ENCODE measurements at places on chromosomes 4 and X.

DNA sequence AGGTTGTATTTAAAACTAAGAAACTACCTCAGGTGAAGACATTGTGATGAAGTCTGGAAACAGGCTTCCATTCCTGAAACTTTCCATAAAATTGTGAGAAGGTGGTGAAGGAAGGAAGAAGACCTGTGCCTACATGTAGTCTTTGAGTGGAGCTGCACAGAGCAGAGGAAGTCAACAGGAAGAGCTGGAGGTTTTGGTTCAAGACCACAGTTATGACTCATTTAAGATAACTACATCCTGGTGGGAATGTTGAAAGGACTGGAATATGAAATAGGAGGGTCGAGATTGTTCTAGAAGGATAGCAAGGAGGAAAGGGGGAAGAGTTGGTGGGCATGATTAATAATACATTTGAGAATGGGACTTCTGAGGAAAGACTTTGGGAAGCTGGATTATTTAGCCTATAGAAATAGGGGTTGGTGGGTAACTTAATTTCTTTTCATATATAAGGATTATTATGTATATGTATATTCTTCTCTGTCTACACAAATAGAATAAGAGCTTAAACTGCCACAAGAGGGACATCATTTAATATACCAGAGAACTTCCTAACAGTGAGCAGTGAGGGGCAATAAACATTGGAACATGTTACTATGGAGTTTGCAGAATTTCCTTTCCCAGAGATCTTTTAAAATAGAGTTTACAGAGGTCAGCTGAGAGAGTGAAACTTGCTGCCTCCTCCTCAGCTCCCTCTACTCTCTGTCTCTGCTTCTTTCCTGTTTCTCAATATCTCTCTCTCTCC, 23.5 kb downstream of the AWAT2 start:
- DNase-seq = no peak

- no peak for DNase-seq
Measured at GRCh38 chrX:330726-331150, 12.1 kb upstream of the GTPBP6 start.

- DNase-seq = no peak
Measured at GRCh38 chr4:185020293-185020808, 2.1 kb downstream of the HELT start.

GRCh38 chr4:183299464-183299863, 20.6 kb downstream of the CLDN22 start:
- no peak for DNase-seq

DNA sequence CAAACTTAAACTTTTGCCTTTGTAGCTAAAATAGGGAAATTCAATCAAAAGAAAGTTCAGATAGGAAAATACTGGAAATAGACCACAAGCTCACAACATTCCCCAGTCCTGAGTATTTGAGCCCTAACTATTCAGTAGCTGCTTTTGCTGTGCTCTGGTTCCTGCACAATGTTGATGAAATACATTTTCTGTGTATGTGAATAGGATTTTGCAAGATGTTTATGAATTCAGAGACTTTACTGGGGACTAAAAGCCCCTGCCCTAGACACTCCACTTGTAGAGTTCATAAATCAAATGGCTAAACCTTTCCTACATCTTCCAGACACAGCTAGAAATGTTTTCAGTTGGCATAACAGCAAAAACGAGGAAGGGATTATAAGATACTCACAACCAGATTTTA, 105.9 kb downstream of the FBXO8 start:
- DNase-seq = no peak

- no peak for DNase-seq
Measured at GRCh38 chrX:68842781-68843581, 14.2 kb downstream of the EFNB1 start.

DNA sequence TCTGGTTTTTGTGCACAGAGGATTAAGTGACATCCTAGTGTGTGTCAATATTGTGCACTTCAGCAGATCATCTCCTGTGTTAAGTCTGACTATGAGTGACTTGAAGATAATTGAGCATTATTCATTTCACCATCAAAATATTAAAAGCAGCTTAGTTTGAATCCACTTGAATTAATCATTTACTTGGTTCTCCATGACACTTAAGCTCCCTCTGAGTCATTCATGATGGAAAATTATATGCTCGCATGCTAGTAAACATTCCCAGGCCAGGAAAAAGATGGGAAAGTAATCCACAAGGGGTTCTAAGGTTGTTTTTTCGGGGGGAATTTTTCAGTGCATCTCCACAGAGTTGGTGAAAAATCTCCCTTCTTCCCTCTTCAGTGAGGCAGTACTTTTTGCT, 97.2 kb upstream of the EOLA2 start:
- no peak for DNase-seq

- no peak for DNase-seq
Measured at GRCh38 chr4:96016634-96017299, 176.9 kb downstream of the PDHA2 start.

DNA sequence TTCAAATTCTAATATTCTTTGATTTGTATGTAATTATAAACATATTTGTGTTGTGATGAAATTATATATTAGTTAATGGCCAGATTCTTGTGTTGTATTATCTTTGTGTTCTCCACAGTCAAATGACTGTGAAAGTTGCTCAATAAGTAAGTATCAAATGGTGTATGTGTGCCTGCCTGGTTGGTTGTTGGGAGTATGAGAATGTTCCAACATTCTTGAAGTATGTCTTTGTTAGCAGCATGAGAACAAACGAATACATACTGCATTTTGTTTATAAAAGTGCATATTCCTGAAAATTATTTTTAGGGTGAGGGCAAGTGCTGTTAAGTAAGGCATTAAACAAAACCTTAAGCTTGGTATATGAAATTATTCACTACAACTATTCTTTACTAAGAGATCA, 16.2 kb downstream of the ARHGEF38 start:
- DNase-seq = no peak

GRCh38 chr4:140363558-140363957, 9.9 kb upstream of the SCOC start:
- DNase-seq = no peak

DNA sequence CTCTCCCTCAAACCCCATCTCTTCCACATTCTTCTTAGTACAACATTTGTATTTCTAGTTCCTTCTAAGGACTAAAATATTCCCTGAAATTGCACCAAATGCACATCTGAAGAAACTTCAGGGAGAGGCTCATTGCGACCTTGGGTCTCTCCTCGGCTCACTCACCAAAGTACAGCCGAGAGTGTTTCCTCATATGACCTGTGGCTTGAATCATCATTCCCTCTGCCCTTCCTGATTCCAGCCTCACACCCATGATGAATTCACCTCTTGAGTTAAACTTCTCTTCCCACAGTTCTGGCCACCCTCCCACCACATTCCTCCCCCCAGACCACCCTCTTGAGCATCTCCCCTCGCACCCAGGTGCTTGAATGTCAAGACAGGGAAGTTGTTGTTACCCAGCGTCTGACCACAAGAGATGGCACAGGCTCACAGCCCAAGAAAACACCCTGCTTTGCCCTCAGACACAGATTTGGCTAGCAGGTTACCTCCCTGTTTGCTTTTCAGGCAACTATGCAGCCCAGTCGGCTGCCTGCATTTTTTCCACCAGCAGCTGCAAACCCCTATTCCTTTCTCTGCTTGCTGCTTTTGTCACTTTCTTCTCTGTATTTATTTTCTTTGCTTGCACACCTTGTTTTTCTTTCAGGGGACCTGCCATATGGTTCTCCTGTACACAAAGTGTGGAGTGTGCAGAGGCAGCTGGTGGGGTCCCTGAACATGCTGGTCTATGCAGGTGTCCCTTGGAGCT, 214.8 kb downstream of the SPATA18 start:
- DNase-seq = no peak

DNA sequence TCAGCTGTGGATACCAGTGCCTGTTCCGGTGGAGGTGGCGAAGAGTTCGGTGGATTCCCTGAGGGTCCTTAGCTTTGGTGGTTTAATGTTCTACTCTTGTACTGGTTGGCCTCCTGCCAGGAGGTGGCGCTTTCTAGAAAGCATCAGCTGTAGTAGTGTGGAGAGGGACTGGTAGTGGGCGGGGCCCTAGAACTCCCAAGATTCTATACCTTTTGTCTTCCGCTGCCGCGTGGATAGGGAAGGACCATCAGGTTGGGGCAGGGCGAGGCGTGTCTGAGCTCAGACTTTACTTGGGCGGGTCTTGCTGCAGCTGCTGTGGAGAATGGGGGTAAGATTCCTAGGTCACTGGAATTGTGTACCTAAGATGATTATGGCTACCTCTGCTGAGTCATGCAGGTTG, 390.3 kb downstream of the FAM47A start:
- DNase-seq = no peak

- no peak for DNase-seq
Measured at GRCh38 chr4:169263791-169264392, 6.9 kb downstream of the SH3RF1 start.

DNA sequence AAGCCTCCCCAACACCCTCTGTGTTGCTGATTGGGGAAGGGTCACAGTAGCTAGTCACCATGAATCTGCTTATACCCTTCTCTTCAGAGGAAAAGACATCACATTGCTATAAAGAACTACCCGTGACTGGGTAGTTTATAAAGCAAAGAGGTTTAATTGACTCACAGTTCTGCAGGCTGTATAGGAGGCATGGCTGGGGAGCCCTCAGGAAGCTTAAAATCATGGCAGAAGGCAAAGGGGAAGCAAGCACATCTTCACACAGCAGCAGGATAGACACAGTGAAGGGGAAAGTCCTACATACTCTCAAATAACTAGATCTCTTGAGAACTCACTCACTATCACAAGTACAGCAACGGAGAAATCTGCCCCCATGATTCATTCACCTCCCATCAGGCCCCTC, 229.4 kb upstream of the FTHL17 start:
- DNase-seq = no peak

DNA sequence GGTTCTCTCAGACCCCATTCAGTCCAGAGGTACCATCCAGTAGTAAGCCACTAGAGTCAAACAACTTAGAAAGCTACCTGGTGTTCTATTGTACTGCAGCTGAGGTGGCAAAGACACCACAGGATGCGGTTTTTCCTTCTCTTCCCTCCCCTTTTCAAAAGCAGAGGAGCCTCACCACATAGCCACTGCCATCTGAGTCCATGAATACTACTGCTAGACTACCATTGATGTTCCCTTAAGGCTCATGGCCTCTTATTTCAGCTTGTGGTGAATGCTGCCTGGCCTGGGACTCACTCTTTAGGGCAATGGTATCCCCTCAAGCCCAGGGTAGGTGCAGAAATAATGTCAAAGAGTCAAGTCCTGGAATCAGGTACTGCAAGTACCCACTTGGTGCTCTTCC, 41.8 kb upstream of the KLHL4 start:
- DNase-seq = no peak

- DNase-seq = no peak
Measured at GRCh38 chr4:534576-535151, 35.7 kb downstream of the PIGG start.

- DNase-seq = no peak
Measured at GRCh38 chrX:71992711-71993110, 82.1 kb downstream of the NHSL2 start.

- DNase-seq = no peak
Measured at GRCh38 chr4:749698-750666, 44.4 kb downstream of the PCGF3 start.

DNA sequence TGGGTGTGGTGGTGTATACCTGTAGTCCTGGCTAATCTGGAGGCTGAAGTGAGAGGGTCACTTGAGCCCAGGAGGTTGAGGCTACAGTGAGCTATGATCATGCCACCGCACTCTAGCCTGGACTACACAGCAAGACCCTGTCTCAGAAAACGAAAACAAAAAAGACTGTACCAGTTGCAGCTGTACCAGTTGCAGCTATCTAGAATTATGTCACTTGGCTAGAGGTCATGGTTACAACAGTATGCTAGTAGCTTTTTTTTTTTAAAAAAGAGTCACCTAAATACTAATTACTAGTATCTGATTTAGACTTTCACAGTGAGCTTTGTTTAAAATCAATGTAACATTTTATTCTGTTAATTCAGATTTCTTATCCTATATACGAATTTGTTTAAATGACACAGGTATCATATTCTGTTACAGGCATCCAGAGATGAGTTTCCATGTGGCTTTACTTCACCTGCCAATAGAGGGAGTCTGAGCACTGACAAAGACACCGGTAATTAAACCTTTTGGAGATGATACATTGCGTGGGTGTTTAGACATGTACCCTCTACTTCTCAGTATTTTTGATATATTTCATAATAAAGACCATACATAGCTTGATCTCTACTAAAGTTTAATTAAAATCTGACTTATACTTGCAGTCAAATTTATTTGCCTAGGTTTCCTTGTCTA, 100.2 kb upstream of the IL13RA1 start:
- DNase-seq = no peak

GRCh38 chr4:148124512-148124911, 317.7 kb downstream of the NR3C2 start:
- DNase-seq = no peak

- DNase-seq = no peak
Measured at GRCh38 chr4:85808864-85809263, 333.9 kb downstream of the ARHGAP24 start.

DNA sequence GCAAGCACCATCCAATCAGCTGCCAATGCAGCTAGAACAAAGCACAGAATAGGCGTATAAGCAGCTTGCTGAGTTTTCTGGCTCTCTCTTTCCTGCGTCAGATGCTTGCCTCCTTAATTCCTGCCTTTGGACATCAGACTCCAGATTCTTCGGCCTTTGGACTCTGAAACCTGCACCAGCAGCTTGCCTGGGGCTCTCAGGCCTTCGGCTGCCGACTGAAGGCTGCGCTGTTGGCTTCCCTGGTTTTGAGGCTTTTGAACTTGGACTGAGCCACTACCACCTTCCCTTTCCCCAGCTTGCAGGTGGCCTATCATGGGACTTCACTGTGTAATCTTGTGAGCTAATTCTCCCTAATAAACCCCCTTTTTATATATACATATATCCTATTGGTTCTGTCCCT, 6.1 kb downstream of the TMEM192 start:
- DNase-seq = no peak

DNA sequence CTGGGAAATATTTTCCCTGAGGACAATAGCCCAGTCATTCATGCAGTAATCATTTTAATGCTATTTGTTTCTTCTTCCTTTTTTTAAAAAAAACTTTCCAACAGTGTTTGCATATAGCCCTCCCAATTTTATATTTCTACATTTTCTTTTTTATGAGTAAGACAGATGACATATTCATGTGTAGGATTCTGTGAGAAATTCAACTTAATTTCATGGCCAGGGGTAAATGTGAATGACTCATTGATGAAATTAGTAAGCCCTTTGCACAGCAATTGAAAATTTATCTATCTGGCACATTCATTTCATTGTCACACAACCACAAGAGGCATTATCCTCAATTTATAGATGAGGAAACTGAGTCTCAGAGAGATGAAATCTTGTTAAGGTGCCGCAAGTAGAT, 13.7 kb upstream of the SMIM20 start:
- no peak for DNase-seq

- no peak for DNase-seq
Measured at GRCh38 chrX:20431486-20431885, 164.8 kb upstream of the RPS6KA3 start.

DNA sequence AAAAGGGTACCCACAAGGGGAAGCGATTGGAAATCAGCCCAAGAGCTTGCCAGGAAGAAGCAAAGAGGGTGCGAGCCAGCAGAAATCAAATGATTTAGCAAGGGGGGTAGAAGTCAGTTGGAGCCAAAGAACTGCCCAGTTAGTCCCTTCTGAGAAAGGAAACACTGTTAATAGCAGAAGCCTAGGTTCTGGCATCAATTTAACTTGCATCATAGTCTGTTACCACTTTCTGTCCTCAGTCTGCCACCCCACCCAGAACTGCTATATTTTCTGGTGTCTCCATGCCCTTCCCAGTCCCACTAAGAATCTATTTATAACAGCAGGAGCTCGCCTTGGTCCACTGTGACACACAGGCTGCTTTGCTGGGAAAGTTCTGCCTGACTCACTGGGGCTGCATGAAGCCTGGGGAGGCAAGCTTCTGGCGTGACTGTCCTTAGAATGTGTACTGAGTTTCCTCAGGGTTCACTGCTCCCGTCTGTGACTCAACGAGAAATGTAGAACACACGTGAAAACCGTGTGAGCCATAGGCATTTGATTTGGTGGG, 157.8 kb upstream of the TTC29 start:
- DNase-seq = no peak
